ENCODE measurements at places on chromosomes 7 and 10.

DNA sequence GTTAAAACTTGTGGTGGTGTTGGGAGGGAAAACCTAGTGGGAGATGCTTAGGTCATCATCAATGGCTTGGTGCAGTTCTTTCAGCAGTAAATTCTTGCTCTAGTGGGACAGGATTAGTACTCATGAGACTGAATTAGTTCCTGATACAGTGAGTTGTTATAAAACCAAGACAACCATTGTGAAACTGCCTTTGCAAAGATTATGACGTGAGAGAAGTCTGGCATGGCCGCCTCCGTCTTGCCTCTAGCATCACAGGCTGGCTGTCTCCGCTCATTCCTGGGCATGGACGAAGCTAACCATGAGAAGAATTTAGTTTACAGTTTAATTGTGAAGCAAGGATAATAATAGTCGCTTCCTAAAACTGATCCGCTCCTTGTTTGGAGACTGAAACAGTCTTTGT, 186.4 kb downstream of the KIF20B start:
- no peak for DNase-seq

DNA sequence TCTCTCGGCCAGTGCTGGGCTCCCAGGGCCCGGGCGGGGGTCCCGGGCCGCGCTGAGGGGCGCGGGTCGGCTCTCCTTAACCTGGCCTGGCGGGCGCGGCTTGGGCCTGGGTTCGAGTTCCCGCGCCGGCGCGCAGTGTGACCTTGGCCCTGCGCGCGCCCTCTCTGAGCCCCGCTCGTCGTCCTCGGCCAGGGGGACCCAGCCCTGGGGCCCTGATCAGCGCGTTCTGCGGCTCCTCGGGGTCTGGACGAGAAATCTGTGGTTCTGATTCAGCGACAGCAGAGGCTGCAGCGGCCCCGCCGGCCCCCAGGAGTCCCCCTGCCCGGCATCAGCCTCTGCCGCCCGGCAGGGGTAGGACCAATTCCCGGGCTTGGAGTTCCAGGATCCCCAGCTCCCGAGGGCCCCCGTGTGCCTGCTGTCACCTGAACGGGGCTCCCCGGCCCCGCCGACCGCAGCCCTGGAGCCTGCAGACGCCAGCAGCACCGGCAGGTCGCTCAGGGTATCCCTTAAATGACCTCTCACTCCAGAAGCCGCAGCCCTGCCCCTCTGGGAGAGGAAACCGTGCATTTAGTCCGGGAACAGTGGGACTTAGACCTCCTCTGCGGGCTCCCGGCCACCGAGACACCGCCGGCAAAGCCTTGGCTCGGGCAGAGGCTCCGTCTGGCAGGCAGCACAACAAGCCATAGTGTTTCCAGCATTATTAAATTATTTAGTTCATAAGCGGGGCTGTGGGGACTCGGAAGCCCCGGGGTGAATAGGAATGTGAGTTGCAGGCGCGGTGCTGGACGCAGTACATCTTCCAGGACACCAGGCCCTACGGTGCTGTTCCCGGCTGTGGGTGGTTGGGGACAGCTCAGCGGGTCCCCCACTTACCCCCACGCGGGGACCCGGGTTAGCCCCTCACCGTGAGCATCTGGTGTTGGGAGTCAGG, 572 bp downstream of the CHST12 start:
- no peak for DNase-seq

GRCh38 chr7:124603066-124603465, 162.5 kb downstream of the GPR37 start:
- DNase-seq: no peak

DNA sequence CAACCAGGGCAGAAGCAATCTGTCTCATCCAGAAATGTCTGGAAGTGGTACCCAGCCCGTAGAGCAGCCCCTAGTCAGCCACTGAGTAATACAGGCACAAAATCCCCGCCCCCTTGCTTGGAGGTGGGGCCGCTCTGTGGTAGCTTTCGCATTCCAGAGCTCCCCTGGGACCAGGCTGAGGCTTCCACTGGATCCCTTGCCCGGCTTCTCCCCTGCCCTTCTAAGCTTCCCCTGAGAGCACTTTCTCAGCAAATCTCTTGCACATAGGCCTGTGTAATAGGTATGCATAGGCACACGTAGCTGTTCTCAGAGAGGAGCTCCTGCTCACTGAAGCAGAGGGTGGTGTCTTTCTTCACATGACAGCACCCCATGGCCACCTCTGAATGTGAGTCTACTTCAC, 144.2 kb downstream of the BMS1 start:
- no peak for DNase-seq

DNA sequence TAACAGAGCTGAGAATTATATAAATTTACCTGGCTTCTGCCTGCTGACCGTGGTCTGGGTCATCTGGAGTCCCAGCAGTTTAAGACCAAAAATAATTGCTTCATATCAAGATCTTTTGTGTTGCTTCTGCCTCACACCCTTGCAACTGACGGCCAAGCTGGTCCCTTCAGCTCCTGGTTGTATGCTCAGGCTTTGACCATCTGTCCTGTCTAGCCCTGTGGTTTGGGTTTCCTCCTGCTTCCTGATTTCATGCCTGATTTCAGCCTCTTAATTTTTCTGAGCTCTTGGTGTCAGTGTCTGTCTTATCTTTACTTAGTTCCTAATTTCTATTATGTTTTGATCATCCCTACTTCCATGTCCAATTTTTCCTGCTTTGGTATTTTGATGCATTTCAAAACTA, 87.9 kb upstream of the PLXDC2 start:
- no peak for DNase-seq

- DNase-seq: no peak
These were observed 18.8 kb upstream of the SMNDC1 start for GRCh38 chr10:110323503-110323902.

- no peak for DNase-seq
These were observed 1066.1 kb upstream of the SORCS1 start for GRCh38 chr10:108230478-108231170.

DNA sequence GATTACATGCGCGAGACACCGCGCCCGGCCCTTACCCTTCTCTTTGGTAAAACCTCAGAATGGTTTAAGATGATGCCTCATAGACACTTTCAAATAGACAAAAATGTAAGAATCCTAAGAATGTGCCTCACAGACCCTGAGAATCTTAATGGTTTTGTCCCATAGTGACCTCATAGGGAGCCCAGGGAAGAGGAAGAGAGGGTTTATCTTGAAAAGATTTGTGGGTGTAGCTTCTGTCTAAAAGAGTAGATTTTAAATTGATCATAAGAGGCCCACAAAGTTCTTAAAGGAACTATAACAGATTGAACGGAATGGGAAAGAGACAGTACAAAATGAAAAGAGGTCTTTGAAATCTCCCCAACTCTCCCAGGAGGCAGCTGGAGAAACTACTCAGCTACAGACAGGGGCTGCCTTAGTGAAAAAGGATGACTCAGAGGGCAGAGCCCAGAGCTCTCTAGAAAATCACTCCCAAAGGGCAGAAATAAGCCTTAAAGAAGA, 220.6 kb downstream of the ADRA2A start:
- no peak for DNase-seq

- DNase-seq: no peak
These were observed 118.4 kb upstream of the INSYN2A start for GRCh38 chr10:127314797-127315196.

DNA sequence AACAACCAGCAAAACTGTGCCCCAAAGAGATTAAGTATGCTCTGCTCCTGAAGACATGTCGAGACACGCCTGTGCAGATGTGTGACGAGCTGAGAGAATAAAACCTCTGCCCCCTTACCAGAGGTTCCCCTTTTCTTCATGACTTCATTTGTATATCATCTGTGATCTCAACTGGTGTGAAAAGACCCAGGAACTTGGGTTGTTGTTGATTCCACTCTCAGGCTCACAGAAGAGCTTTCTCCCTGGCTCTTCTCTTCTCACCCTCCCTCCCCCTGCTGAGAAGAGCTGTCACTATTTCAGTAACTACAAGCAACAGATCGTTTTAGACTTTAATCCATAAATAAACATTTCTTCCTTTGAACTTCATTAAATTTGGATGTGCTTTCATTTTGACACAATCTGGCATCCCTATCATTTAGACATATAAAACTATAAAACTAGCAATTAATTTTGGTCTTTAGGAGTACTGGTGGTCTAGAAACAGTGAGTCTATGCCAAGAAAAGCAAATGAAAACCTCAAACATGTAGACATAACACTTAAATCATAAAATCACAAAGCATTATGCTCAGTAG, 179.3 kb upstream of the FZD8 start:
- DNase-seq: no peak

DNA sequence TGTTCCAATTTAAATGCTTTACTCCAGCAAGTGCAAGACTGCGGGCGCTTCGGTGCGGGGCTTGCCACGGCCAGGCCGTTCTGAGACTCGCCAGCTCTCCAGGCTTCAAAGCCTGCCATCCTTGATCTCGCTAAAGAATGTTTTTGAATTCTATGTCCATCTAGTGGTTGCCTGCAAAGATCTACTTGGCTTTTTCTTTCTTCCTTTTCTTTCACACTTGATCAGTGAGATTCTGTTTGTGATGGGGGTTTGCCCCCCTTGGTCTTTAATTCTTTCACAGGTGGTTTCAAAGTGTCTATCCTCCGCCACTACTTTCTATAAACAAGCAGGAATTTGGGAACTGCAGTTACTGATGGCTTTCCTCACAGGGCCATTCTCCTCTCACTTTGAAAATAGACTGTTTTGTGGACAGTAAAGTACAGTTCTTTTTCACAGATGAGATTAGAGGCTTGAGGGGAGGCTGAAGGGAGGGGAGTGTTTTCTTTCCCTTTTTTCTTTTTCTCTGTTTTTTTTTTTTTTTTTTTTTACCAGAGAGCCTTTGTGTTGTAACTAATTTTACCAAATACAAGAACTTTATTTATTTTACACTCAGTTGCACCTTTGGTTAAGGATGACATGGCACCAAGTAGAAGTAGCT, 15.2 kb upstream of the FBXW4 start:
- no peak for DNase-seq

DNA sequence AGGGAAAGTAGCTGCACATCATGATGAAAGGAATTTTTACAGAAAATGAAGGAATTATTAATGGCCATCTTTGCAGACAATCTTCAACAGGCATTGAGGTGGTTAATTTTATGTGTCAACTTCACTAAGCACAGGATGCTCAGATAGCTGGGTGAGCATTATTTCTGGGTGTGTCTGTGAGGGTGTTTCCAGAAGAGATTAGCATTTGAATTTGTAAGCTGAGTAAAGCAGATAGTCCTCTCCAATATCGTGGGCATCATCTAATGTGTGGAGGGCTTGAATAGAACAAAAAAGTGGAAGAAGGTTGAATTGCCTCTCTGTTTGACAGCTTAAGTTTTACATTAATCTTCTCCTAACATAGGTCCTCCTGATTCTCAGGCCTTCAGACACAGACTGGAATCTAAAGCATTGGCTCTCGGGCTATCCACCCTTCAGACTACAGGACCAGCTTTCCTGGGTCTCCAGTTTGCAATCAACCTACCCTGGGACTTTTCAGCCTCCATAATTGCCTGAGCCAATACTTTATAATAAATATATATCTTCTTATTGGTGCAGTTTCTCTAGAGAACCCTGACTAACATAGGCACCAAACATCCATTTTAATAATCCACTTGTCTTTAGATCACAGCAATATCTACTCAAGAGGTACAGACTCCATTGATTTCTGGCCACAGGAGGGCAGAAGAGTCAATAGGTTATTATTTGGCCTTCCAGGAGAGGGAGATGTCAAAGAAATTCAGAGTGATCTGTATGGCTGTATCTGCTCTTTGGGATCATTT, 10.5 kb upstream of the CRPPA start:
- DNase-seq: no peak

- DNase-seq: no peak
These were observed 216.8 kb downstream of the THSD7A start for GRCh38 chr7:11615174-11615573.

- no peak for DNase-seq
These were observed 94.1 kb downstream of the LRRC4 start for GRCh38 chr7:127937066-127937680.

GRCh38 chr7:146728611-146729010, 612.0 kb downstream of the CNTNAP2 start:
- no peak for DNase-seq

- DNase-seq: no peak
These were observed 86.2 kb downstream of the EBF3 start for GRCh38 chr10:129877773-129878371.

GRCh38 chr10:98257198-98257597, 10.8 kb downstream of the LOXL4 start:
- no peak for DNase-seq

GRCh38 chr10:93440591-93441091, 41.5 kb downstream of the MYOF start:
- DNase-seq: no peak

DNA sequence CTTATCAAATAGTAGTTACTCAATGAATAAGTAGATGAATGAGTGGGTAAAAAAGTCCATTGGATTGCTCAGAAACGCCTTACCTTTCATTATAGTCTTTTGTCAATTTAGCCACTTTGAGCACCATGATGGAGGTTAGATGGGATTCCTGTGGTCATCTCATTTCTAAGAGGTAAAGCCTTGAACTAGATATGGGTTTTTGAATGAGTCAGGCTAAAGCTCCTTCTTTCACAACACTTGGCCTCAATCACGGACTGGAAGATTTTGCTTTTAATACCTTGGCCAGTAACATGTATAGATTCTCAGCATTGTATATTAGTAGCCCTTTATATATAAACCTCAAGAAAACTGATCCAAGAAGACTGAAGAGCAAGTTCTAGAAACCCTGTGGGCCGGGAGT, 99.7 kb upstream of the CCDC6 start:
- no peak for DNase-seq

DNA sequence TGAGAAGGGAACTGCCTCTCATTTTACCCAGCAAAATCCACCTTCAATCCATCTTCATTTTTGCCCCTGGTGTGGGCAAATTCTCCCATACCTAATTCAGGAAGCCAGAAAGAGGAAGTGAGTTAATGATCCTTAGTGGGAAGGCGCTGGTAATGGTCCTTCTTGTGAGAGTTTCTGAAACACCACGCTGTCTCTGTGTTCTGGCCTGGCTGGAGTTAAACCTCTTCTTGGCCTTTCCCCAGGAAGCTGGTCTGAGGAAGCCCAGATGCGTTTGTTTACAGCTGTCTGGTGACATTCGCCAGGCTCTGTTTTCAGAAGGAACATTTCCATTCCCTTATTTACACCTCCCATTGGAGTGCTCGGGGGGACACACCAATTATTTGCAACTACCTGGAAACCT, 24.3 kb downstream of the HTRA1 start:
- DNase-seq: no peak

DNA sequence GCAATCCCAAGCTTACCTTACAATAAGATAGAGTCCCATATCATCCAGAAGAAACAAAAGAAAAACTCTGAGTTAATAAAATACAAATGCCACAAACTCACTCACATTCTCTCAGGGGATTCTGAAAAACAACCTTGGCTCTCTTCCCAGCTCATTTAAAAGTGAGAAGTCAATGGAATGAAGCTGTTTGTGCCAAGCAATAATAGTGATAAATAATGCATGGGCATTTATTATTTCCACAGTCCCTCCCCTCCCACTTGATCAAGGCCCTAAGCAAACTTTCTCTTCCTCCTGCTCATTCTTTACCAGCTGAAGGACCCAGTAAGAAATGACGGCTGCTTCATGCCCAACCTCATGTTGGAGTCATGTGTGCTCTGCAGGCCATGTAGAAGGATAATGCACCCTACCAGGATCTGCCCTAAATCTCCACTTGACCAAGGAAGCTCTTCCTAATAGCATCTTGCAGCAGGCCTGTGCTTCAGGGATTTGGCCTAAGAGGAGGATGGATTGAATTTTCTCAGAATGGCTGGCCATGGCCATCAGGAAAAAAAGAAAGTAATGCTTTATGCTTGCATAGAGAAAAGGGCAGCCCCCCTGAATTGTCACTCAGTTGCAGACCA, 451.3 kb downstream of the GPAM start:
- no peak for DNase-seq

GRCh38 chr7:8931906-8932646, 498.7 kb downstream of the NXPH1 start:
- no peak for DNase-seq

GRCh38 chr10:74969093-74969492, 142.4 kb upstream of the SAMD8 start:
- DNase-seq: no peak
